ENCODE measurements at places on chromosomes 7 and 10.

- no peak for DNase-seq
Observed at GRCh38 chr7:70285187-70285586, 686.9 kb downstream of the AUTS2 start.

DNA sequence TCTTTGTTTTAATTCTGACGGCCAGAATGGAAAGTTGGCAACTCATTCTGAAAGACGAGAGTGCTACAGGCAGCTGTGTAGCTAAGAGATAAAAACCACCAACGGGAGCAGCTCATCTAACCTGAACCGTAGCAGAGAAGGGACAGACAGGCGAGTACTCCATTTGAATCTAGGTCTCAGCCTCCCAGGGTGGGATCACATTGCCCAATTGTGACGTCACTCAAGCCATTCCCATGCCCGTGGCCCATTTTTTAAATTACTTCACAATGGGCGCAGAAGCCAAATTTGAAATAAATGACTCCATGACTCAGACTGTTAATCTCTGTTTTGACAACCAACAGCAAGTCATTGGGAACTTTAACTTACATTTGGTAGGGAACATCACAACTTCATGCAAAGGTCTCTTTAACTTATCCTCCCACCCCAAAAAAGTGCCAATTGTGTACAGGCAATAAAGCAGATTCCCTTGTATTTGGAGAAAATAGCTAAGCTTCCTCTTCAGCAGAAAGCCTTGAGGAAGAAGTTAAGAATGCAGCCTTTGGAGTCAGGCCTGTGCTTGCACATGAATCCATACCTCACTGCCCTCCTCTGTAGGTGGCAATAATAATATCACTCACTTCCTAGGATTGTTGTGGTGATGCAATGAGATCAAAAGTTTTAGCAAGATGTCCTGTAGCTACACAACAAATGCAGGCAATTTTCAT is 93.2 kb upstream of the KIF5B start:
- DNase-seq, result no peak

DNA sequence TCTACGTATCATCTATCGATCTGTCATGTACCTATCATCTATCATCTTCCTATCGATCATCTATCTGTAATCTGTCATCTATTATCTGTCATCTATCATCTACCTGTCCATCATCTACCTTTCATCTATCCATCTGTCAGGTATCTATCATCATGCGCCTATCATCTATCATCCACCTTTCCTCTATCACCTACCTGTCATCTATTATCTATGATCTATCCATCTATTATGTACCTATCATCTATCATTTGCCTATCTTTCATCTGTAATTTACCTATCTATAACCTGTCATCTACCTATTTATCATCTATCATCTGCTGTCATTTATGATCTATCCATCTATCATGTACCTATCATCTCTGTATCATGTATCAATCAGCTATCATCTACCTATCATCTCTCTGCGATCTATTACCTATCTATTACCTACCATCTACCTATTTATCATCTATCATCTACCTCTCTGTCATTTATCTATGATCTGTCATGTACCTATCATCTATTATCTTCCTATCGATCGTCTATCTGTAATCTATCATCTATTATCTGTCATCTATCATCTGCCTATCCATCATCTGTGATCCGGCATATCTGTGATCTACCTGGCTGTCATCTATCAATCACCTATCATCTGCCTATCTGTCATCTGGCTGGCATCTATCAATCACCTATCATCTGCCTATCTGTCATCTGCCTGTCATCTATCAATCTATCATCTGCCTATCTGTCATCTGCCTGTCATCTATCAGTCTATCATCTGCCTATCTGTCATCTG is 1.6 kb upstream of the VIPR2 start:
- no peak for DNase-seq

GRCh38 chr10:96541921-96542320 is 28.2 kb upstream of the TLL2 start:
- no peak for DNase-seq

DNA sequence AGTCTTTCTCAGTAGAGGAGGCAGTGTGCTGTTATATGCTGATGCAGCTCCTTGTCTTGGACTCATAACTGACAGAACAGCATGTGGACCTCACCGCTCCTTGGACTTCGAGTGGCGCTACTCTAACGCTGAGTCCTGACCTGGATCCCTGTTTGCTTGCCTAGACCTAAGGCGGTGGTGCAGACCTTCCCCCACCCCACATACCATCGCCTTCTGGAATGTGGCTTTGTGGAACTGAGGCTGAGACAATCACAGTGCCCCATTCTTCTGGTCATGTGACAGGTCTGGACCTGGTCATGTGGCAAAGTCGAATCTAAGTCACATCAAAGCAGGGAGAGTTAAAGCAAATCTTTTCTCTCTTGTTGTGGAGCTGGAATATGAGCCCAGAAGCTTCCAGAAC is 190.7 kb upstream of the MKI67 start:
- no peak for DNase-seq

DNA sequence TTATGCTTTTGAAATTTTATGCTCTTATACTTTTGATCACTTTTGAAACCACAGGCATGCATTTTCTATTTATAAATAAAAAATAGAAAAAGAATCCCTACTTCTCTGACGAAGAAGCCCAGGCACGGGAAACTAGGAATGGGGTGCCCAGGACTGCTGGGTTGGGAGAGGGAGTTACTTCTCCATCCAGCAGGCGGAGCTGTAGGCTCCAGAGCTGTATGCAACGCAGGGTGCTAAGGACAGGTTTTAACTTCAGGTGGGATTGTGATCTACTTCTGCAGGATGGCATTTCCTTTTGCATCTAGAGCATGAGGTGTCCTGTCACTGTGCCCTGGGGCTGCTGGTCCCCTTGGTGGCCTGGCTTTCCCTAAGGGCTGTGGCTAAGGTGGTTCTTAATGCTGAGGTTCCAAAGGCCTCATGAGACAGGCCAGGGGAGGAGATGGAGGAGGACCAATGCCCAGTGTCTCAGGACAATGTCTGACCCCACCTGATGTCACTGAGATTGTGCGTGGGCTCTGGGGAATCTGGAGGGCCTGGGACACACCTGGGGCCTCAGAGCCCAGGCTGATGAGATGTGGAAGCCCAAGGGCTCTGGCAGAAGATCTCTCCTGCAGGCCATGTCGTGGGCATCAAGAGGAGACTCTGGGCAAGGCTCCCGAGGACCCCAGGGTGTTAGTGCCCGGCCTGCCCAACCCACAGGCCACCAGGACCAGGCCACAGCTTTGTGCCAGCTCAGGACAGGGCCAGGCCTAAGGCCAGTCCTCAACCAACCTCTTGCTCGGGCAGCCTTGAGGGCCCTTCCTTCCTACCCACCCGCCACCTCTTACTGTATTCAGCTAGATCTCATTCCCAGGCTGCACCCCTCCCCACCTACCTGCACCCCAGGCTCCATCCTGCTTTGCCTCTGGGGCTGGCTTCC is 507 bp downstream of the CCDC201 start:
- DNase-seq, result no peak

- no peak for DNase-seq
Observed at GRCh38 chr7:135773464-135773863, 24.9 kb upstream of the FAM180A start.

DNA sequence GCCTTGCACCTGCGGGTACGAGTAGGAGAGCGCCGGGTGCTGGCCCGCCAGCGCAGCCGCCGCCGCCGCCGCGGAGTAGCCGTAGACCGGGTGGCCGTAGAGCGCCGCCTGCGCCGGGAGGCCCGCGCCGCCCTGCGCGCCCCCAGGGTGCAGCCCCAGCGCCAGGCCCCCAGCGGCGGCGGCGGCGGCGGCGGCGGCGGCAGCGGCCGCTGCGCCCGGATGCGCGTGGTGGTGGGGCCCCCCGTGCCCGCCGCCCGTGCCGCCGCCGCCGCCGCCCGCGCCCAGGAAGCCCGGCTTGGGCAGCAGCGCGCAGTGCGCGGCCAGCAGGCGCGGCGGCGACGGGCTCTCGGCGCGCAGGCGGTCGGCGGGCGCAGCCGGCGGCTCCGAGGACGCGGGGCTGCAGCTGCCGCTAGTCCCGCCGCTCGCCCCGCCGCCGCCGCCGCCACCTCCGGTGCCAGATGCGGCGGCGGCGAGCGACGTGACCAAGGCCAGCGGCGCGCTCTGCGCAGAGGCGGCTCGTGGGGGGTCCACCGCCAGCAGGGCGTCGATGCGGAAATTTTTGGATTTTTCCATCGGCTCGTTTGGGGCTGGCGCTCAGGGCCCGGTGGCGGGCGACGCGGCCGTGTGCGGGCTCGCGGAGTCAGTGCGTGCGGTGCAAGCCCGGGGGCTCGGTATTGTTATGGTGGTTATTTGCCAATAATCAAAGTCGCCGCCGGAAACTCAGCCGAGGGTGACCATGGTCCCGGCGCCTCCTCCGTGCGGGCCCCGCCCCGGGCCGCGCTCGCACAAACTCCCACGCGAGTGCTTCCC is 480 bp downstream of the MNX1 start:
- DNase-seq, result no peak

DNA sequence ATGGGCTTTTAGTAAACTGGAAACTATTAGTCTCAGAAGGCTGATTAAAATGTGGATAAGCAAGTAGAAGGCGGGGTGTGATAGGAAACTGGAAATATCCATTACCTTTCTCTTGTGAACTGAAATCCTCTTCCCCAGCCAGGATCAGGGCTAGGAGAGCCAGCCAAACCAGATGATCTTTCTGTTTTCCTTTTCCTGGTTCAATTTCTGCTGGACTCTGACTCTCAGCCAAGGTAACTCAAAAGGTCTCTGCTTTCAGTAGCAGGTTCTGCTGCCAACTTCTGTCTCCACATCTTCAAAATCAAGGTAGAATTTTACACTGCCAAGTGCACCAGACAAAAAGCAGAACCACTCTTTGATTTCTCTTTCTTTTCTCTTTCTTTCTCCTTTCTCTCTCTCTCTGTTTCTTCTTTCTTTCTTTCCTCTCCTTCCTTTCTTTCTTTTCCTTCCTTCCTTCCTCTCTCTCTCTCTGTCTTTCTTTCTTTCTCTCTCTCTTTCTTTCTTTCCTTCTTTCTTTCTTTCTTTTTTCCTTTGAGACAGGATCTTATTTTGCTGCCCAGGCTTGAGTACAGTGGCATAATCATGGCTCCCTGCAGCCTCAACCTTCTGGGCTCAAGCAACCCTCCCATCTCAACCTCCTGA is 30.8 kb downstream of the OTUD1 start:
- DNase-seq, result no peak

- DNase-seq, result no peak
Observed at GRCh38 chr10:66777665-66778064, 148.2 kb upstream of the LRRTM3 start.

DNA sequence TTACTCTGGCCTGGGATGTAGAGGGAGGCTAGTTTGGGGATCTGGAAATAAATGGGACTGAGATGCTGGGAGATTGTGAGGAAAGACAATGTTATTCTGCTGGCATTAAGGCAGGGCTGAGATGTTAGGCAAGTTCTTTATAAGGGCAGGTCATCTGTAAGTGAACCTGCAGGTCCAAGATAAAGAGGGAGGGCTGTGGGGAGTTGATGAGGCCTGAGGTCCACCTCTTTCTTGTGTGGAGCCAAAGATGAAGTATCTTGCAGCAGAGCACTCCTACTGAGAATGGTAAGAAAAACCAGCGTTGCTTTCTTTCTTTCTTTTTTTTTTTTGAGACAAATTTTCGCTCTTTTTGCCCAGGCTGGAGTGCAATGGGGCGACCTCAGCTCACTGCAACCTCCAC is 19.1 kb downstream of the CYCS start:
- no peak for DNase-seq

Data from NB4 (cell line).